Activated CD4-positive, alpha-beta T cell treated with anti-CD3 and anti-CD28 coated beads, Interleukin-2, amount 50 U/mL, for 48 hours (primary cell): ENCODE measurements at places on chromosomes 7 and 10.

DNA sequence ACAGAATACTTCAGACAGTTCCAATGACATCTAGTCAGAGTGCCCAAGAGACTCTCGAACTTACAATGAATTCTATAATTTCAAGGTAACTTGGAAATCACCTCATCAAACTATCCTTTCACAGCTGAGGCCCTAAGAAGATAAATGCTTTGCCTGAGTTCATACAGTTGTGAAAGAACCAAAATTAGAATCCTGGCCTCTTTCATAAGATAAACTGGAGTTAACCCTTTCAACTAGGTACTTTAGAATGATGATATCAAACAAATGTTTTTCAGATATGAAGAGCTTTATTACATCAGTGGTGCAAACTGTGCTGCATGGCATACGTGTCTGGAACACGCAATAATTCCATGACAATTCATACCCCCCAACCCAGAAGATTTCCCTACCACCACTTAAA is 17.9 kb downstream of the DOCK4 start:
- DNase-seq = no peak

GRCh38 chr7:31478721-31479120 is 35.2 kb upstream of the ITPRID1 start:
- no peak for DNase-seq

GRCh38 chr10:71078454-71079145 is 133.8 kb upstream of the UNC5B start:
- peak; percentile 0 for DNase-seq

DNA sequence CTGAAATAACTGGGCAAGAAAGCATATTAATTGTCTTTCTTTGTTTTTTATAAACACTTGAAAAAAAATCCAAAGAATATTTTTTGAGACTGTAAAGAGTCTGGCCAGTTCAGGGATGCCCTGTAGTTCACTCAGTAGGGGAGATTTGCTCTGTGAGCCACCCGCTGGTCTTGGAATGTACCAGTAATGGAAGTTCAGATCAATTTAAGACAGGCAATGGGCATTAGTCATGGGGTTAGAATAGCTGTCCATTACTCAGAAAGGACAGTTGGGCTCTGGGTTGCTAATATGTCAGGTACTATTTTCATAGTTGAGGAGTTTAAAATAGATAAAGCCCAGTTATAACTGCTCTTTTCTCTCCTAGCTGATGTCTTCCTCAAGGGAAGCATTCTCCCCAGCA is 38.7 kb downstream of the A1CF start:
- DNase-seq = no peak

GRCh38 chr10:119947300-119947699 is 54.8 kb downstream of the SEC23IP start:
- DNase-seq = no peak

DNA sequence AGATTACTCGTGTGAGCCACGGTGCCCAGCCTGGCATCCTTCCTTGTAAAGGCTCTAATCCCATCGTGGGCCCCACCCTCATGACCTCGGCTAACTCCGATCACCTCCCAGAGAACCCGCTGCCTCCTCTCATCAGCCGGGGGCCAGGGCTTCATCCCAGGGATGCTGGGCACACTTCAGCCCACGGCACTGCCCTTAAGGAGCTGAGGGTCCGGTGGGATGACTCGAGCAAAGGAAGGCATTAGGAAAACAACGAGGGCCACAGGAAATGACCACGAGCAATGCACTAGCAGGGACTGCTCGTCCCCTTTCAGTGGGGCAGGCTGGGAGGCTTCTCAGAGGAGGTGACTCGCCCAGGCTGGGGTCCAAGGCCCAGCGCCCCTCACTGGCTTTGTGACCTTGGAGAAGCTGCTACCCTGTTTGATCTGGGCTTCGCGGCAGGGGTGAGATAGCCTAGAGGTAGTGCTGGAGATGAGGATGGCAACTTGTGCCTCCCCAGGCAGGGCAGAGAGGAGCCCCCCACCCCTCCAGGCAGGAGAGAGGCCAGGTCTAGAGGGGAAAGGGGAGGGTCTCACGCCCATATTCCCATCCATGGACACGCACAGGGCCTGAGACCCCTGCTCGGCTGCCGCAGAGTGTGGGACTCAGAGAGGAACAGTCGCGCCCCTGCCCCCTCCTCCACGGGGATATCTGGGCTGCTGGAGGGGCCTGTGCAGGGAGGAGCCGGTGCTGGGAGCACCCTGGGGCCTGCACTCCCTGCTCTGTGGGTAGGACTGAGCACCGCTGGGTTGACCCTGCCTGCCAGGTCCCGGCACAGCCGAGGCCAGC is 26.8 kb downstream of the ELFN1 start:
- no peak for DNase-seq

DNA sequence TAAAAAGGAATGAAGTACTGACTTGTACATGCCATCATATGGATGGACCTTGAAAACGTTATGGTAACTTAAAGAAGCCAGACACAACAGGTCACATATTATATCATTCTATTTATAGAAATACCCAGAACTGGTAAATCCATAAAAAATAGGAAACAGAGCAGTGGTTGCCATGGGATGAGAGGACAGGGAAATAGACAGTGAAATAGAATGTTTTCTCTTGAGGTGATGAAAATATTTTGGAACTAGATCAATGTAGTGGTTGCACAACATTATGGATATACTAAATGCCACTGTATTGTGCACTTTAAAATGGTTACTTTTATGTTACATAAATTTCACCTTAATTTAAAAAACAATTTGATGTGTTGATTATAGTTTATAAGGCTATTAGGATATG is 318.5 kb downstream of the THSD7A start:
- no peak for DNase-seq

GRCh38 chr7:17015598-17016031 is 133.8 kb upstream of the AGR3 start:
- DNase-seq = no peak

- no peak for DNase-seq
These were observed 282.9 kb downstream of the GRID1 start for GRCh38 chr10:86083664-86084175.

- no peak for DNase-seq
These were observed 26.0 kb downstream of the CYTH3 start for GRCh38 chr7:6246251-6246917.

DNA sequence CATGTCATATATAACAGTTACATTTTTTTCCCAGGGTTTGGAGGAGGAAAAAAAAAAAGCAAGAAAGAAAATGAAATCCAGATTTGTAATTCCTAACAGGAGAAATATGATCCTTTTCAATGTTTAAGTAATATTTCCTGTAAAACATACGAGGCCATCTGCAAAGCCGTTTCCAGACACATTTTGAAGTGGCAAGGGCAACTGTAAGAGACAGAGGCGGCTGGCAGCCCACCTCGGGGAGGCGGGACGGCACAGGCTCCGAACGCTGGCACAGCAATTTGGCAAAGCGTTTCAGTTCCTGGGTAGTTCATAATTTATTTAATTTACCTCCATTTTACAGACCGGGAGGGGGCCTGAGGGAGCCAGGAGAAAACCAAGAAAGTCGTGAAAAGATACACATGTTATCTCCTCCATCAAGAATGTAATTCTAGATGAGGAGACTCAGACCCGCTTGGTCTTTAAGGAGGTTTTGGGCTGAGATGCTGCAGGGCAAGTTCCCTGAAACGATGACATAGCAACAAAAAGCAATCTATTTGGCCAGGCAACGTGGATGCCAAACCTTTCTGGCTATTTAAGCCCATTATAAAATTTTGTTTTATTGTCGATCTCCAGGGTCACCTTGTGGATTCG is 448.5 kb upstream of the MKI67 start:
- DNase-seq = no peak

DNA sequence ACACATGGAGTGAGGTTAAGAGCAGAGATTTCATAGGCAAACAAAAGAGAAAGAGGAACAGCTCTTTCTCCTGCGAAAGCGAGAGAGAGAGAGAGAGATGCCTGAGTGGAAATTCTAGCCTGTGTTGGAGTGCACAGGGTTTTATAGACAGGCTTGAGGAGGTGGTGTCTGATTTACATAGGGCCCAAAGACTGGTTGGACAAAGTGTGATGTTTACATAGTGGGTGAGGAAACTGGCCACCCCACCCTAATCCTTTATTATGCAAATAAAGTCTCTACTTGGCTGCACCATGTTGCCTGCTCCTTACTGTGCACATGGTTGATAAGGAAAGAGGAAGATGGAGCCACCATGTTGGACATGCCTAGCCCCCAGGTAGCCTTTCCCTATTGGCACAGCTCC is 967.8 kb upstream of the SORCS1 start:
- no peak for DNase-seq

GRCh38 chr7:157279741-157280215 is 57.0 kb upstream of the DNAJB6 start:
- DNase-seq = no peak

- DNase-seq = peak; percentile 59
These were observed 95.4 kb downstream of the FAM53B start for GRCh38 chr10:124648738-124649137.

DNA sequence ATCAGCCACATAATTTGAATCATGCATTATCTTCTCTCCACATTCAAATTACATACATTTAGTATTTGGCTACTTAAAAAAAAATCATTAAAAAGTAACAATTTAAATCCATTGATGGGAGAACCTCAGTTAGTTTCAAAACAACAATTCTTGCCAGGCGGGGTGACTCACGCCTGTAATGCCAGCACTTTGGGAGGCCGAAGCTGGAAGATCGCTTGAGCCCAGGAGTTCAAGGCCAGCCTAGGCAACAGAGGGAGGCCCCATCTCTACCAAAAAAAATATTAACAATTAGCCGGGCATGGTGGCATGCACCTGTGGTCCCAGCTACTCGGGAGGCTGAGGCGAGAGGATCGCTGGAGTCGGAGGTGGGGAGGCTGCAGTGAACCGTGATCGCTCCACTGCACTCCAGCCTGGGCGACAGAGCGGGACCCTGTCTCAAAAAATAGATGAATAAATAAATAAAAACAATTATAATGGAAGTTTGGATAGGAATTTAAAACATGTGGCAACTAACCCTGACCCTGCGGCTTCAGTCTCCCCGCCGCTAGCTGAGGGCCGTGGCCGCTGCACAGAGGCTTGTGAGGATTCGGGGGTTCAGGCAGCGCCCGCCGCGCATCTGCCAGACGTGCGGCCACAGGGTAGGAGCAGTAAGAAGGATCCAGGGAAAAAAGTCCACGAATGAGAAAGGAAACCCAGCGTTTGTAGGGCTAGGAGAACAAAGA is 1.1 kb upstream of the CSGALNACT2 start:
- DNase-seq = no peak

DNA sequence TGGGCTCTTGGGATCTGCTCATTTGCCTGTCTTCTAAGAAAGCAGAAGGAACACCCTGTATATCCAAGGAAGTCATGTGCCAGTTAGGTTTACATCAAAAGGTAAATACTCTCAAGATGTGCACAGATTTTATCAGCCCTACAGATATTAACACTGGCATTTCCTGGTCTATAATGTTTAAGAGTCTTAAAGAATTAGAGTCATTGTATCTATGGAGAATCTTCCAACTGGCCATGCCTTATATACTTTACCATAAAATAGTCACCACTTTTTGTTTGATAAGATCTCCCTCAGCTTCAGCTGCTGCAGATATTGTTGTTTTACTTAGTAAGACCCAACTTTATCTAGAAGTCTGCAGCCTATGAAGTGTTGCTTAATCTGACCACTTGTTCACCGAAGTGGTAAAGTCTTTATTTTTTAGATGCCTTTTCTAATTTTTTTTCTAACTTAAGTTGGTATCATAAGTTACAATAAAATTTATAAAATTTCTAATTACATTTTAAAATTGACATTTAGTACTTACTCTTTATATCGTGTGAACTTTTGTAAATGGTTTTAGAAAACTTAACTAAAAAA is 58.5 kb downstream of the CPED1 start:
- no peak for DNase-seq

DNA sequence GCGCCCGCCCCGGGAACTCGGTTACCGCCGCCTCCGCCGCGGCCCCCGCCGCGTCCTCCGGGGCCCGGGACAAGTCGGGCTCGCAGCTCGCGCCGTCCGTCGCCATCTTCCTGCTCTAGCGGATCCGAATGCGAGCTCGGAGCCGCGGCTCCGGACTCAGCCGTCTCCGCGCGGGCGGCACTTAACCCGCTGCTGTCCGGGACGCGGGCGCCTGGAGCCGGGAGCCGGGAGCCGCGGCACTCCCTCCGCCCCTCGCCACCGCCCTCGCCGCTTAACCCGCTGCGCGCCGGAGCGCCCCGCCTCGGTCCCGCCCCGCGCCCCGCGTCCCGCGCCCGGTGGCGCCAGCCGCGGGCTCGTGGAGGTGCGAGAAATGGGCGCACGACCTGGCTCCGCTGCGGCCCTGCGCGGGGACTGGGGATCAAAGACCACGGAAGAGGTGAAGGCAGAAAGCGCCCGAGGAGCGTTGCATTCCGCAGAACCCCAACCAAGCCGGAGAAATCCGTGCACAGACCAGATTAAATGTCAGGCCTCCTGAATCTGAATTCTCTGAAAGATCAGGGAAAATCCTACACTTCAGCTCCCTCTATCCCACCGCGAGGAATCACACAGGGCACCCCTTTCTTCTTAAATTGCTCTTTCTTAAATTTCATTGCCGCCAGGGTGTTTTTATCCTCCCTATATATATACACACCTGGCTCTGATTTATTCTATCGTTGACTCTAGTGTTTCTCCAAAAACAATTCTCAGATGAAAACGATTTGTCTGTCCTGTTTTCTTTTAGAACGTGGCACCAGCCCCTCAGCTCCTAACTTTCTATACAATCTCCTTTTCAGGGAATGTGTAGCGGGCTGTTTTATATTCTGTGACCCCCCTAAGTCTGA is at the start of gene CTTNBP2:
CTTNBP2 (minus strand) TSS at position 132 of the 881 bp plus-strand sequence; CDS start at position 106, 26 bp downstream.
- DNase-seq = peak; percentile 1

DNA sequence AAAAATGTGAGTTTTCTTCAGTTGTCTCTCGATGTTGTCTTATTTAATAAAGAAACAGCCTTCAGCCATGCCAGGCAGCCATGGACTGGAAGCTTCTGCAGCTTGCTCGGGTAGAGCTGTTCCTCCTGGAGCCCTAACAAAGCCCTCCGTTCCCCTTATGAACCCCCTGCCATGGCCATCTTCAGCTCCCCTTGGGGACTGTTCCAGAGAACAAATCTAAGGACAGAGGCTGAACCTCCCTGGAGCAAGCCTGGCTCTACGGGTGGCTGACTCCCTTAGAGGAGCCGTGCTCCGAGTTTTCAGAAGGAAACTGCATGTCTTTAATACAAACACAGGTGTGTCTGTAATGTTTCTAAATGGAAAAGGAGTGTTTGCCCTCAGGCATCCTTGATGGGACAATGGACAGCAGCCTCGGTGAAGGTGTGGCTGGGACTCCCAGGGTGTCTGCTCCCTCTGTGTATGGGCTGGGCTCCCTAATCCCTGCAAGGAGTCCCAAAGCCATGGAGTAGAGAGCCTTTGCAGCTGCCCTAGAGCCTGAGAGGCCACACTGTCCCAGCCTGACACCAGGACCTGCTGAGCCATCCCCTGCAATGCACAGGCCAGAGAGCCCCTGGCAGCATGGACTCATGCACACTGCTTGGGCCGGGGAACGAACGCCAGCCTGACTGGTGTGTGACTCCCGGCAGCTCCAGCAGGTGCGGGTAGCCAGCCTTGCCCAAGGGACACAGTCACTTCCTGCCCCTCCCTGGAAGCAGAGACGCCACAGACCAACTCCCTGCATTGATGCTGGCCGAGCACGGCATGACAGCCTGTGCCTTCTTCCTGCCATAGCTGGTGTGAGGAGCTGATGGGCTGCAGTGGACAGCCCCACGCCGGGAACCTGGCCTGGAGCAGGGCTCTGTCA is 381.8 kb downstream of the TCERG1L start:
- DNase-seq = no peak

- no peak for DNase-seq
These were observed 103.5 kb downstream of the HIPK2 start for GRCh38 chr7:139674341-139674740.
